ENCODE measurements at places on chromosomes 12 and 14.

DNA sequence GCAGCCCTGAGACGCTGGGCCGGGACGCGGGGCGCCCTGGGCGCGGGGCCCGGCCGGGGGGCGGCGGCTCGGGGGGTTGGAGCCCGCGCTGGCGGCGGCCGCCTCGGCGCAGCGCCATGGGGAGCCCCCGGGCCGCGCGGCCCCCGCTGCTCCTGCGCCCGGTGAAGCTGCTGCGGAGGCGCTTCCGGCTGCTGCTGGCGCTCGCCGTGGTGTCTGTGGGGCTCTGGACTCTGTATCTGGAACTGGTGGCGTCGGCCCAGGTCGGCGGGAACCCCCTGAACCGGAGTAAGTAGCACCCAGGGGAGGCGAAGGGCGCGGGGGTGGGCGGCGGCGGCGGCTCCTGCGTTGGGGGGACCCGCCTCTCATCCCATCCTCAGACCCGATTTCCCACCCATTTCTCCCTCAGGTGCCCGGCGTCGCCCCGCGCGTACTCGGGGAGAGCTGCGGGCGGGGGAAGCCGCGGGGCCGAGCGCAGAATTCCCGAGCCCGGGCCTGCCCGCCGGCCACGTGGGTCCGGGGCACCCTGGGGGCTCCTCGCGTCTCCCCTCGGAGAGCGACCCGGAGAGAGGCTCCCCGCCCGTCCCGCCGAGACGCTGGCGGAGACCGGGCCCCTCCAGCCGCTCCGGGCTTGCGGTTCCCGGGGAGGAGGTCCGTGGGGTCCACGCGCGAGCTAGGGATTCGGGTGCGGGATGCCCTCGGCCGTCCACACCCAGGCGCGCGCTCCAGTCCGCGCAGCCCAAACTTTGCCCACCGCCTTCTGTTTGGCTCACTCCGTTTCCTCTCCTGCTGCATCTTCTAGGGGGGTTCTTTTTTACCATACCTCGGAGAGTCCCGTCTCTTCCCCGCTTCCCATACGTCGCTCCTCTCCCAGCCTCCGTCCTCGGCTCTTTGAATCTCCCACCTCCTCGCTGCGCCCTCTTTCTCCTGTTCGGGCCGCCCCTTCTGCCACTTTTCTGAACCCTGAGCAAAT, 807 bp downstream of the B4GALNT3 start:
- no peak for DNase-seq

DNA sequence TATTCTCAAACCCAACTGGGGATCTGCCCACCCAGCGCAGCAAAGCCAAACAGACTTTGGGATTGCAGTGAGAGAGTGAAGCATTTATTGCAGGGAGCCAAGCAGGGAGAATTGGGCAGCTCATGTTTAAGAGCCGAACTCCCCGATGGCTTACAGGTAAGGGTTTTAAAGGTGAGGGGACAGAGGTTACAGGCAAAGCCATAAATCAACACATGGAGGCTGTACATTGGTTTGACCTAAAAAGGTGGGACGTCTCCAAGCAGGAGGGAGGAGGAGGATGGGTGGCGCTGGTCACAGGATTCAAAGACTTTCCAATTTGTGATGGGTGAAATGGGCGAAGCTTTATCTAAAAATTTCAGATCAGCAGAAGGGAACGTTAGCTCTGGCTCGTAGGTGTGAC, 18.2 kb downstream of the OAS2 start:
- no peak for DNase-seq

DNA sequence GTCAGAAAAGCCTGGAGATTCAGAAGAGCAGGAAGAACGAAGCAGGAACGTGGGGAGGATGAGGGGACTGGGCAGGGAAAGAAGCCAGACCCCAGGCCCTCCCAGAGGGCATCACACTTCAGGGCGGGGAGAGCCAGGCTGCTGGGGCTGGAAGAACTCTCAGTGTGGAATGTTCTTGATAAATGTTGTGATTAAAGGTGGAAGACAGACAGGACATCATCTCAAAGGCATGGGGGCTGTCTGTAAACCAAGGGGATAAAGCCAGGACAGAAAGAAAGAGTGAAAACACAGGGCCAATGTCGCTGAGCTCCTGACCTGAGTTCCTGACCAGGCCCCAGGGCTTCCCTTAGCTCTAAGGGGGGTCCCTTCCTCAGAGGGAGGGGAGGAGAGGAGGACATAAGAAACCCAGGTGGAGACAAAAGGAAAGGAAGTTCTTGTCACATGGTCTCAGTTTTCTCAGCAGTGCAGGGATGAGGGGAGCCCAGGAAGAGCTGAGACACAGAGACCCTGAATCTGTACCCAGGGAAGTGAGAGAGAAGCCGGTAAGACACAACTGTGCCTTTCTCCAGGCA, 56.3 kb downstream of the SETD3 start:
- DNase-seq: no peak

DNA sequence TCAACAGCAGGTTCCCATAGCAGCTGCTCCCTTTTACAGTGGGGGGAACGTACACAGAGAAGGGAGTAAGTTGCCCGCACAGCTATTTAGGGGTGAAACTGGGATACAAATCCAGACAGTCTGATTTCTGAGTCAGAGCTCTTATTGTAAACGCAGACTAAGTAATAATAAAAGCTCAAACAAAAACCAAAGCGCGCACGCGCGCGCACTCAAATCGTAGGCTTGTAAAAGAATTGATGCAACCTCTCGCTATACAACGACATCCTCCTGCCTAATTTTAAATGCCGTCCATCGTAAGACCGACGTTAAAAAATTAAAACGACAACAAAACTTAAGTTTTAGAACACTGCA, 747 bp upstream of the DACT1 start:
- peak; percentile 57 for DNase-seq

- DNase-seq: no peak
Observed at GRCh38 chr14:65206078-65206447, 103.7 kb upstream of the MAX start.

GRCh38 chr14:27881063-27881462, 885.5 kb upstream of the FOXG1 start:
- DNase-seq: no peak

DNA sequence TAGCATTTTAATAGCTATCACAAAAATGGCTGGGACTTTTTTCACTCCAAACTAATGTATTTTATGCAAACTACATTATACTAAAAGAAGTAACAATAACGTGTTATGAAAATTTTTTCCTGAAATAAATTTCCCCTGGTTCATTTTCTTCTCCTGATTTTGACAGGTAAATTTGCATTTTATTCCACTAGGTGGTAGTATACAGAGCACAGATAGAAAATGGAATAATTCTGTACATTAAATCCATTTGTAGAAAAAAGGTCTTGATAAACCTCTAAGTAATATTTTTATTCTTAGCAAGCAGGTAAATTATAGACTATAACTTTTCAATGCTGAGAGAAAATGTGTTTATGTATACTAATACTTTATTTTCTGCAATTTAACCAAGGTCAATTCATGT, 96.5 kb downstream of the BCAT1 start:
- DNase-seq: no peak

DNA sequence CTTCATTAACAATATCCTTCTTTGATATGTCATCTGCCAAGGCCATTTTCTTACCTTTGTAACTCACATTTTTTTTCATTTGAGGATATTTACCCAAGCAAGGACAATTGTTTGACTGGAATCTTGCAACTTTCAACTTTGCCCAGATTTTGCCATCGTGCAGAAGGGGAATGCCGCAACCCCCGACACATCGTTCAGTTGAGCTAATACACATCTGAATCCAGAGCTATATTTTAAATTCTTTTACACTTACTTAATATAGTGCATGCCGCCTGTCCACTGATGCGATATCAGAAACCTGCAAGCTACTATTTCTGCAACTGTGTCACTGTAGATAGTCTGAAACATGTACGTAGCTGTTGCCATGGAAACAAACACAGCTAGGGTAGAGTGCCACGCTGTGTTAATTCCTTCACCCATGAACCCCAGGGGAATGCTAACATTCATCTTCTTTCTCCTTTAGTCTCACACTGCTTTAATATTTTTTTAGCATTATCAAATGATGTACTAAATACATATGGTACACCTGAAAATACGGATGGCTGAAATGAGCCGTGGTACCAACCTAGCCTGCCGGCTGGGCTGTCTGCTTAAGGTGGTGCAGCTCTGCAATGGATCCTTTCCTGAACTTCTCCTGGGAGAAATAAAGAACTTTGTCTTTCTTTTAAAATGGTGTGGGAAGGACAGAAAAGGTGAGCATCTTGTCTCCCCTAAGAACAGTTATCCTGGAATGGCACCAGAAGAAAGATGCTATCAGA, 77.0 kb upstream of the FOXN3 start:
- DNase-seq: no peak

- DNase-seq: peak; percentile 20
Observed at GRCh38 chr14:24430143-24430681, 458 bp downstream of the KHNYN start.

GRCh38 chr12:98799822-98800221, 154.7 kb downstream of the APAF1 start:
- no peak for DNase-seq

DNA sequence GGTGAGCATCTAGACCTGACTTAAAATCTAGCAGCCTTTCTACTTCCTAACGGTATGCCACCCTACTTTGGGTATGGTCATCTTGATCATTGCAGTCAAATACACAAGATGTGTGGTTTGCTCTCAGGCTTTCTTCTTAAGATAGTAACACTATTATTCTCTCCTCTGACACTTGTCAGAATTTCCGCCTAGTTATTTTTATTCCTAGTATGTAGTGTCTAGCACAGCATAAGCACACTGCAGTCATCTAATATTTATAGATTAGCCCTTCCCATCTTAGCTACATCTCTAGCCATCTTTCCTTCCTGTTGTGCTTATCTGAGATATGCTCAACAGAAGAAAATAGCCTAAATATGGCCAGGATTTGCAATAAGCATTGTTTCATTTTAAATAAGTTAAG, 180.1 kb downstream of the C12orf50 start:
- DNase-seq: no peak

DNA sequence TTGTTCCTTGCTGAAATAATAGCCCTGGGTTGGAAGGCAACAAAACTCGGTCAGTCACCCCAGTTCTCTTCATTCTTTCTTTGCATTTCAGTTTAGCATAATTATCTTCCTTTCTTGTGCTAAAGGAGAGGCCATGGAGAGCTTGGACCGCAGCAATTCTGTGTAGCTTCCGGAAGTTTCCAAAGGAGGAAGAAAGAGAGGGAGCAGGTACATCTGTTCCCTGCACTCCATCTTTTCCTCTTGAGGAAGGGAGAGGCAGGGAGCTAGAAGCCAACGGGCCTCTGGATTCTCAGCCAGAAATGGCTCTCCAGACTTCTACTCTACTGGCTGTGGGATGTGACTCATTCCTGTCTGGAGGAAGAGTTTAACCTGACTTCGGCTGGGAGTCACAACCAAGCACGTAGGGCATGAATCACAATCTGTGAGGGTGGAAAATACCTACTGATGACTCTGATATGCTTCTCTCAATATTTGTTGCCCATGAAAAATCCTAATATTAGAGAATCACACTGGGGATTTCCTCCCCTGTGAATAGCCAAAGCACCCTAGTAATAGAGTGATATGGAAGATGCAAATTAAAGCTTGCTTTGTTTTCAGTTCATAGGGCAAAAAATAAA, 17.0 kb downstream of the ANO6 start:
- peak; percentile 90 for DNase-seq

GRCh38 chr14:65045006-65045405, 57.3 kb downstream of the MAX start:
- no peak for DNase-seq

DNA sequence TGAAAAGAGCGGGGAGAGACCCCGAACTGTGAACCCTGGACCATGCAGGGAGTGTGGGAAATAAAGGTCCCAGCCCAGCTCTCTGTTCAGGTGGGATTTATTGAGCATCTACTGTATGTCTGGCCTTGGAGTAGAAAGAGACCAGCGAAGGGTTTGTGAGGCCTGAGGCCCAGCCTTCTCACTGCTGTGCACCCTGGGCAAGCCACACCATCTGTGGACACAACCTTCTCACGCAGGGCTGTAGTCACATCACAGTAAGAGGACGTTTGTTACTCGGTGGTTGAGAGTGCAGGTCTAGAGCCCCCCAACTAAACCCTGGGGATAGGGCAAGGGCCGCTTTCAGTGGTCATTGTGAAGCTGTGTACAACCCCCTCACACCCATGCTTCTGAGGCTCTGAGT, 18.2 kb downstream of the FAM222A start:
- DNase-seq: no peak

GRCh38 chr12:88623777-88624548, 43.7 kb upstream of the KITLG start:
- no peak for DNase-seq

- no peak for DNase-seq
Observed at GRCh38 chr12:111748151-111748672, 18.5 kb upstream of the ALDH2 start.

GRCh38 chr12:106776897-106777296, 2.4 kb downstream of the RIC8B start:
- no peak for DNase-seq

GRCh38 chr12:42483521-42483790, 106.1 kb downstream of the PRICKLE1 start:
- no peak for DNase-seq

GRCh38 chr14:21088687-21089086, 9.8 kb downstream of the ZNF219 start:
- DNase-seq: no peak

DNA sequence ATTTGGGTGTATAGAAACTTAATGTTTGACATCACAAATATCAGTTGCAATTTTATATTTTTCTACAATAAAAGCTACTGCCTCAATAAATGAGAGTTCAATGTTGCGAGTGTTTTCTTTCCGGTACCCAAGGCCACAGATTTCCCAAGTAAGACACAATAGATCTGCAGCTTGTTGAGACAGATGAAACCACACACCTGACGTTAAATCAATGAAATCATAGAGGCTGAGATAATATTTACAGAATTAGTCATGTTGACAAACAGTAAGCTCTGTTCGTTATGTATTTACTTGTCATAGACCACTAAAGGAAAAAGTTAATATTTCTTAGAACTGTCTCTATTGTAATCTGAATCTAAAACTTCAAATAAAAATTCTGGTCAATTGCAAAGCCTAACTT, 49.2 kb upstream of the PTHLH start:
- DNase-seq: no peak

GRCh38 chr12:45310627-45310968, 94.7 kb downstream of the ANO6 start:
- DNase-seq: no peak

GRCh38 chr14:77120771-77121743, 20.5 kb downstream of the ZDHHC22 start:
- no peak for DNase-seq
